ENCODE measurements at places on chromosomes 1 and 21.
A peak's percentile ranks its signal among the peaks of the same experiment; 100 is the strongest.

- peak; percentile 44 for DNase-seq
Observed at GRCh38 chr1:22886211-22886610, 86.5 kb downstream of the LACTBL1 start.

GRCh38 chr1:160063176-160063575 lies 6.8 kb downstream of the KCNJ10 start:
- DNase-seq: no peak

GRCh38 chr21:42290505-42290904 lies 24.7 kb downstream of the TFF3 start:
- DNase-seq: no peak

DNA sequence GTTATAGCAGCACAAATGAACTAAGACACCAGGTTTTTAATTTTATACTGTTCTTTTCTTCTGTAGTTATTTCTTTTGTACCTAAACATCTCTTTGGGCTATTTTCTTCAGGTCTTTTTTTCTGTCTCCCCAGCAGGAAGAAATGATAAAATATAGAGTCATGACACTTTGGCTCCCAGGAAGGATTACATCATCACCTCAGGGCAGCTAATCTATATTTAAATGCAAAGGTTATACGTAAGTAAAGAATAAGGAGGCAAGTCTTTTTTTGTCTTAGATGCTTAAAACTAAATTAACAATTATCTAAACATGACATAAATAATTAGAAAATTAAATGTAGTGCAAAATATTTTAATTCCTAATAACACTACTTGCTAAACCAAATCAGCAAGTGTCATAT lies 57.0 kb downstream of the WARS2 start:
- no peak for DNase-seq

DNA sequence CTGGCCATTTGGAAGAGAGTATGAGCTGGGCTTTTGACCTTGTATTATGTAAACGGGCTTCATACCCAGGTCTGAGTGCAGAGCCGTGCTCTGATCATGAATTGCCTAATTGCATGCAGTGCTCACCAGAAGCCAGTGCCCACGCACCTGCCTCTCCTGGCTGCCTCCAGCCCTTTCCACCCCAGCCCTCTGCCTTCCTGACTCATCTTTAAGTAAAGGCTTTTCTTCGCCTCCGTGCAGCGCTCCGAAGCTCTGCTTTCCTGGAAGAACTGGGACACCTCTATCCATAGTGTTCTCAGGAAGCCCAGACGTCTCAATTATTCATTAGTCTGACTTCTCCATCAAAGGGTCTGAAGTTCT lies 413.7 kb downstream of the PTPRU start:
- DNase-seq: no peak

DNA sequence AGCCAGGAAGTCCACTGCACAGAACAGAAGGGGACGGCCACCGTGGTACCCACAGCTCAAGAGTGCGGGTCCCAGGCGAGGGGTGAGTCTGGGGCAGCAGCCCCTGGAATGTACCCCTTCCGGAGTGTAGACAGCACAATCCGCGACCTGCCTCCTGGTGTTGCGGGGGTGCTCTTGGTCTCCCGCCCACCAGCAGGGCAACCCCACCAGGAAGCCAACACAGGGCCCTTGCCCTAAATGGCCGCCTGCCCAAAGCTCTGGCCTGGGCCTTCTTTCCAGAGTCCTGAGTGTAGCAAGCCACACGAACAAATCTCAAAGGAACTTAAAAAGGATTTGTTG lies 1.1 kb upstream of the SLC19A1 start:
- DNase-seq: no peak

All from stromal cell of bone marrow (primary cell).